Fibroblast of upper back skin (primary cell): ENCODE measurements at places on chromosomes 3 and 15.

GRCh38 chr3:65729555-65729954, 309.2 kb downstream of the MAGI1 start:
- DNase-seq = peak; percentile 92

DNA sequence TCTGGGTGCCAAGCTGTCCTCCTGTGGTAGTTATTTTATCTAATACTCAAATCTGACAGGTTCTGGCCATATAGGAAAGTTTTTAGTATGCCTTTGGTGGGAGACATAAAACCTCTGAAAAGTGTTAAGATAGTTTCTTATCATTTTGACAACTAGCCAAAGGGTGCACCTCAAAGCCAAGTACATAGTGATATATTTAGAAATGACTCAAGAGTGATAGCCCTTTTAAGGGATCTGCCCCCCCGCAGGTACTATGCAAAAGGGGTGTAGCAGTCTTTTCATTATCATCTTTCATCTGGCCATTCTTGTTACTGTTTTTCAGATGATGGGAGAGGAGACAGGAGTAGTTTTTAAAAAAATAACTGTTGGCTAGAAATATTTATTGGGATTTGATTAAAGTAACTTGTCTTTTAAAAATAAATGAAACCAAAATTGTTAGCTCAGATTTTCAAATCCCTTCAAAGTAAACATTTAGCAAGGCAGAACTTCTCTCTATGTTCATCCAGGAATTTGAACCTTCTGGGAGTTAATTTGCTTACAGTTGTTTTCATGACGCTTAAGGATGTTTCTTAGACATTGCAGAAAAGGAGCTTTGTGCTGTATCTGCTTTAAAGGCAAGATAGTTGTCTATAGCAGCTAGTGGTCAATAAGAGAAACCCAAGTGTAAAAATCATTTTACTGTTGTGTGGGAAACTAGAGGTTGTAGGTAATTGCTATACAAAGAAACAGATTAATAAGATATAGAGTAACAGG, 5.1 kb downstream of the PHLDB2 start:
- no peak for DNase-seq

GRCh38 chr15:62788224-62788623, 254.3 kb upstream of the TPM1 start:
- no peak for DNase-seq

DNA sequence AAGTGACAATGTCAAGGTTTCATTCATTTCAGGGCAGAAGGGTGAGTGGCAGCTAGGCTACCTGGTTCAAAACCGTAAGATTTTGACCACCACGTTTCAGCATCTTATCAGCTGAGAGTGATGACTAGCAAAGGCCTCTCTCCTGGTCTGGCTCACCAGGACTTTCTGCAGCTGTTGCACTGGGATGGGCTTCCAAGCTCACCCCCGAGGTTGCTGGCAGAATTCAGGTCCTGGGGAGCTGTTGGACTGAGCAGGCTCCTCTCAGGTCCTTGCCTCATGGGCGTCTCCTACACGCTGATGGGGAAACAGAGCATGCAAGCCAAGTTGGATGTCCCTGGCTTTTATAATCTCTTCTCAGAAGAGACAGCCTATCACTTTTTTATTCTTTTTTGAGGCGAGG, 88.8 kb upstream of the RNU6-1 start:
- DNase-seq = no peak

DNA sequence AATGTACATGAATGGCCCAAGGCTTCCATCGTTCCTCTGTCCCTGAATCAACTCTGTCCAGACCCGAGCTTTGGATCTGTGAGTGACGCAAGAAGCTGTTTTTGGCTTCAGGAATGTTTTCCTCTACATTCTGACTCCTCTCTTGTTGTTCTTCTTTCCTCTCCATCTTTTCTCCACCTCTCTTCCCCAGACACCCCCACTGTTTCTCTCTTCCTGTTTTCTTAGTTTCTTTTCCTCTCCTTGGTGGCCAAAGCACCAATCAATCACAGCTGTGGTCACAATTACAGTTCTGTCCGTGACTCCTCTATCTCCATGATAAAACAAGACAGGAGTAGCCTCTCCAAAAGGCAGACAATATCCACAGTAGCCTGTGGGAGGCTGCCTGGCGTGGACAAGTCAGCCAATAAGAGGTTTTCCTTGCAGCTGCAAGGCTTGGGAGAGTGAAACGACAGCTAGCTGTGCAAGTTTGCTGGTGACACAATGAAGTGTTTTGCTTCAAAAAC, 4.9 kb upstream of the TMEM212 start:
- peak; percentile 66 for DNase-seq

- no peak for DNase-seq
These were observed 178.7 kb upstream of the TLE3 start for GRCh38 chr15:70276401-70276800.

- no peak for DNase-seq
These were observed 340.1 kb downstream of the RORA start for GRCh38 chr15:60889006-60889405.

- DNase-seq = peak; percentile 97
These were observed 167.4 kb downstream of the GAP43 start for GRCh38 chr3:115790759-115791158.

- DNase-seq = peak; percentile 85
These were observed 101.5 kb upstream of the CBLB start for GRCh38 chr3:105970283-105970682.

DNA sequence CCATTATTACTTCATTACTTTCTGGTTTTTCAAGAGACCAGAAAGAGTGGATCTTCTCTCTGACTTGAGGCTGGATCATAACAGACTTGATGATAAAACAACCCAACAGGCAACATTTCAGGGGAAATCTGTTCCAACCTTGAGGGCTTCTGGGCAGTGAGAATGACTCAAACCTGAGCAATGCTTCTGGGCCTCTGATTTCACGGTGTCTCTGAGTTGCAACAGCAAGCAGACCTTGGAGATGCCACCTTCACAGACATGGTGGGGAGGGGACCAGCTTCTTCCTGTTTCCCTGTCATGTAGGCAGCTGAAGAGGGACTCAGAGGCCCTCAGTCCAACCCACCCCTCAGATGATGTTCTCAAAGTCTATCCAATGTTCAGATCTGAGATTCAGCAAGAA, 104.0 kb downstream of the ABHD5 start:
- DNase-seq = peak; percentile 70

DNA sequence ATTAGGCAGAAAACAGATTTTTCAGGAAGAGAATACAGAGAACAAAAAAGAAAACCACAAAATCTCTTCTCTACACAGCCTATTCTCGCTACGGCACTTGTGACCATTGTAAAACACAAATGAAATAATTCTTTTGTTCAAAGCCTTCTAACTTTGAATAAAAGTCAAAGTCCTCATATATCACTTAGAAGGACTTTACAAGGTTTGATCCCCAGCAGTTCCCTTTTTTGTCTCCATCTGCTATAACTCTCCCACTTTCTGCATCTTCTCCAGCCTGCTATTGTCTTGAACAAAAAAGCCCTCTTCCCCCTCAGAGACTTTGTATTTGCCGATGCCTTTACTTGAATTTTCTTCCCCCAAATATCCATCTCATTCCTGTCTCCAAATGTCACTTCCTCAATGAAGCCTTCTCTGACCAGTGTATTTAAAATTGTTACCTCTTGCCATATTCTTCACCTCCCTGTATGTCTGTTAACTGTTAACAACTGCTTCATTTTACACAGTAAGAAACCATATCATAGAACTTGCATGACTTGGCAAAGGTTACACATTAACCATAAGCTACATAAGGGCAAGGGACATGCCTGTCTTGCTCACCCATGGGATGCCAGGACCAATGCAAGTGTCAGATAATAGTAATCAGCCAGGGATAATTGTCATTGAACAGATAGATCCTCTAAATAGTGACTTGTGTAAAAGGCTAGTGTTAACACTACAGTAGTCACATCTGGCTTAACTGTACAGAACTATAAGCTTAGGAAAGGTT, 122.4 kb downstream of the CBLB start:
- DNase-seq = no peak

DNA sequence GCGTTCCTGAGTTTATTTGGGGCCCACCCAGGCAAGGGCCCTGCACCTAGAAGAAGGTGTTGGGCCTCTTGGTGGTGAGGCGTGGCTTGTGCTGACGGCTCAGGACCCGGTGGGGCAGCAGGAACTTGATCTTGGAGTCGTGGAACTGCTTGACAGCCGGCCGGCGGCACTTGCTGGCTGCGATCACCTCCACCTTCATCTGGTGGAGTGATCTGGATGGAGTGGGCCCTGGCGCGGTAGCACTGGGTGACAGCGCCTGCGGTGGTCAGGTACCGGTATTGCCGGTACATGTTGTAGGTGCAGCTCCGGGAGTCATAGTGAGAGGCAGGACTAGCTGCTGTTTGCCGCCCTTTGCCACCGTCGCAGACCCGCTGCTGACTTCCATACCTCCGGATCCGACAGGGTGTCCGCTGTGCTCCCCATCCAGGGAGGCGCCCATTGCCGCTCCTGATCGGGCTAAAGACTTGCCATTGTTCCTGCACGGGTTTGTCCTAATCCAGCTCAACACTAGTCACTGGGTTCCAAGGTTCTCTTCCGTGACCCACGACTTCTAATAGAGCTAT, 136.8 kb downstream of the ANO10 start:
- DNase-seq = no peak

- DNase-seq = no peak
These were observed 16.6 kb downstream of the KLF15 start for GRCh38 chr3:126340596-126340942.
